ENCODE measurements at places on chromosomes 7 and 10.
A peak's percentile ranks its signal among the peaks of the same experiment; 100 is the strongest.

- DNase-seq = no peak
These were observed 43.6 kb upstream of the GATAD1 start for GRCh38 chr7:92403760-92404074.

- DNase-seq = no peak
These were observed 45.0 kb upstream of the TFEC start for GRCh38 chr7:116075351-116076145.

DNA sequence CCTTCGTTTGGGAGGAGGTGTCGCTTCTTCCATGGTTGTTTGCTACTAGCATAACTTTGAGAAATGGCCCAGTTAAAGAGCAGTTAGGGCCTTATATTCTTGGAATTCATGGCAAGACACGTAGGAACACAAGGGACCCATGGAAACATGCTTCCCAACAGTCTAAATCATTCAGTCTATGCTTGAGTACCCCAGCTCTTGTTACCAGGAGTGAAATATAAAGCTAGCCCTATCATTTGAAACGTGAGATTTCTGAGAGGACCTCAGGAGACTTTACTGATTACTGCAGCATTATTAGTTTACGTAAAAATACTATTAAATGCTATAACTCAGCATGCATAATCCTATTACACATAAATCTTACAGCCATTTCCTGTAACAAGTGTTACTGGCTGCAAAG is 328.6 kb upstream of the CDC14C start:
- no peak for DNase-seq

DNA sequence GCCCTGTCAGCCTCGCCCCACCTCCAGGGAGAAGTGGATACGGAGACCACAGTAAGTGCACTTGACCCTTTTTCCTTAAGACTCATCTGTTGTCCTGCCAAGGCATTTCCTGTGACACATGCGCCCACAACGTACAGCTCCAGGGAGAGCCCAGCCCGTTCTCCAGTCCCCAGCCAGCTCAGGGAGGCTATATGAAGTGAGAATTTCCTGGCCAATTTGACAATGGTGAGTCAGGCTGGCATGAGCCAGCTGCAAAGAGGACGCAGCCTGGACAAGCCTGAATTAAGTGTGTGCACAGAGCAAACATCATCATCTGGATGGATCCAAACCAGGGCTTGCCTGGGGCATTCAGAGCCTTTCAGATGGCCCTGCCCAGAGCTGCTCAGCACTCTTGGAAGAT is 244.8 kb downstream of the KCNMA1 start:
- DNase-seq = no peak

- no peak for DNase-seq
These were observed 73.4 kb downstream of the GOLGA7B start for GRCh38 chr10:97923057-97923456.

- DNase-seq = no peak
These were observed 624.5 kb downstream of the LRMDA start for GRCh38 chr10:76055963-76056362.

DNA sequence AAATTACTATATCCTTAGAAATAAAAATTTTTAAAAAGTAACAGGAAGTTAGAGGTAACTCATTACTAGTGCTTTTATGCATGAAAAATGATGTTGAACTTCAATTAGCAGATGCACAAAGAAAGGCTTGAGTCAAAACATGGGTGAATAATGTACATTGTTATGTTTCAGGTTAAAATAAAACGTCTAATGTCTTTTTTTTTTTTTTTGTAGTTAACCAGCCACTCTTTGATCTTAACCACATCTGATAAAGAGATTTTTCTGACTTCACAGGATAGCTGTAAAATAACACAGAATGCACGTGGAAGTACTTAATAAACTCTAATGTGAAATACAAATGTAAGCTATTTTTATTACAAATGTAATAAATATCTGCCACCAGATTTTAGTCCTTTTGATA is 61.7 kb downstream of the GSAP start:
- no peak for DNase-seq

DNA sequence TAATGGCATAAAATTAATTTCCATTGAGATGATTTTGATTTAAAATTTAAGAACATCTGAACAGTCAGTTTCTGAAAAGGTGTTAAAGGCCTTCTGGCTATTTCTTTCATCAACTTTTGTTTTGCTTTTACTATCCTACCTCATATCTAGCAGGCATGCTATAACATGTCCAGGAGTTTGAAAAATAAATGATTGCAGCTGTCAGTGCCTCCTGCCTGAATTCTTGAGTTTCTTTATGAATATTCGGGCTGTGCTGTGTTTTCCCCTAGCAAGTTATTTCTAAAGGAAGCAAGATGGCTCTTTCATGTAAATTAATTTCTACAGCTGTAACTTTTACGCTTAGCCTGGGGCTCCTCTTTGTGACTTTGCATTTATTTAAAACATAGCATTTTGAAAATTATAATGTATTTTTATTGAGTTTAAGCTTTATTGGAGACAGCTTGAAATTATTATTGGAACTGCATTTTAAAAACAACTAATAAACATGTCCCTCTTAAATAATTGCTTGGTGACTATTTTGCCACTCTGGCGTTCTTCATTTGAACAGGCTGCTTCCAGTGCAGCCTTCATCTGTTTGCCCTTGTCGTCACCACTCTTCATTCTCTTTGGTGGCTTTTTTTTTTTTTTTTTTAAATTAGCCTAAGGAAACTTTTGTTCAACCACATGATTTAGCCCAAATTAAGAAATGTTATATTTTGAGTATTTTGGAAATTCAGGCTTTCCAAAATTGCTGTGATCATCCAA is 1083.4 kb upstream of the LRRN3 start:
- no peak for DNase-seq

DNA sequence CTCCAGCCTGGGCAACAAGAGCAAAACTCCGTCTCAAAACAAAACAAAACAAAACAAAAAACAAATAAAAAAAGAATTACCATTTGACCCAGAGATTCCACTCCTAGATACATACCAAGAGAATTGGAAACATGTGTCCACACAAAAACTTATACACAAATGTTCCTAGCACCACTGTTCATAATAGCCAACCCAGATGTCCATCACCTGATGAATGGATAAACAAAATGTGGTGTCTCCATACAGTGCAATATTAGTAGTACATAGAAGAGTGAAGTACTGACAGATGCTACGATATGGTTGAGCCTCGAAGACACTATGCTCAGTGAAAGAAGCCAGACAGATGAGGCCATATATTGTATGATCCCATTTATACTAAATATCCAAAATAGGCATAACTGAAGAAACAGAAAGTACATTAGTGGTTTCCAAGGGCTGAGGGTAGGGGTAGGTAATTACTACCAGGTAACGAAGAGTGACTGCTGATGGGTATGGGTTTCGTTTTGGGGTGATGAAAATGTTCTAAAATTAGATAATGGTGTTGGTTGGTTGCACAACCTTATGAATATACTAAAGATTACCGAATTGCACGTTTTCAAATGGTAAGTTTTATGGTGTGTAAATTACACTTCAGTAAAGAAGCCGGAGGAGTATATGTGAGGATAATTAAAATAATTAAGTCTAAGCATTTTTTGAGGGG is 20.0 kb downstream of the MYO1G start:
- no peak for DNase-seq

GRCh38 chr7:22980422-22980821 is 33.5 kb downstream of the HYCC1 start:
- no peak for DNase-seq

DNA sequence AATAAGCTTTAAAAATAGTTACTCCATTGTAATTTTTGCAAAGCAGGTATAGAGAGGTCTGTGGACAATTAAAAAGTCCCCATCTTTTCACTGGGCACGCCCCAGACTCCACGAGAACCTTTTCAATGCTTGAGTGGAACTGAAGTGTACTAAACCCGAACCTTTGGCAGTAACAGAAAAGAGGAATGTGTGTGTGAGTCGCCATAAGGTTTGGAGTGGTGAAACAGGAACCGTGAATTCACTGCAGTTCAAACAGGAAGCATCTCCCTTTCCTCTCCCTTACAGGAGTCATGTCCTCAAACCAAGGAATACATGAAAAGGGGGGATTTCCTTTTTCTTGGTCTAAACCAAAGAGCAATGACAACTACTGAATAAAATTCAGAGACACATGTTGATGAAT is 23.2 kb downstream of the NDUFB2 start:
- no peak for DNase-seq

- DNase-seq = no peak
These were observed 258.6 kb downstream of the CXCL12 start for GRCh38 chr10:44126291-44126717.

- DNase-seq = peak; percentile 30
These were observed 12.7 kb upstream of the SDHAF3 start for GRCh38 chr7:97104719-97105238.

- no peak for DNase-seq
These were observed 443.8 kb downstream of the MAGI2 start for GRCh38 chr7:79009647-79010046.

DNA sequence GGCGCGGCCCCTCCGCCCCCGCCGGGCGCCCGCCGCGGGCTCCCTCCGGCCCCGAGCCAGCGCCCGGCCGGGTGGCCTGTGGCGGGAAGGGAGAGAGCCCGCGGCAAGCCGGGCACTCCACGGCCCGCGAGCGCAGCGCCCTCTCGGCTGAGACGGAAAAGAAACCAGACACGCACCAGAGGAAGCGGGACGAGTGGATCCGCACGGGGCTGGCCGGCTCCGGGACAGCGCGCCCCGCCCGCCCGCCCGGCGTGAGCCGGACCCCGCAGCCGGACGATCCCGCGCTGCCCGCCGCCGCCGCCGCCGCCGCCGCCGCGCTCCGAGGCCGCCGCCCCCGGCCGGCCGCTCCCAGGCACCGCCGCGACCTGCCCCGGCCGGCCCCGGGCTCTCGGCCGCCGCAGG is 300 bp downstream of the ARHGAP21 start:
- DNase-seq = no peak

DNA sequence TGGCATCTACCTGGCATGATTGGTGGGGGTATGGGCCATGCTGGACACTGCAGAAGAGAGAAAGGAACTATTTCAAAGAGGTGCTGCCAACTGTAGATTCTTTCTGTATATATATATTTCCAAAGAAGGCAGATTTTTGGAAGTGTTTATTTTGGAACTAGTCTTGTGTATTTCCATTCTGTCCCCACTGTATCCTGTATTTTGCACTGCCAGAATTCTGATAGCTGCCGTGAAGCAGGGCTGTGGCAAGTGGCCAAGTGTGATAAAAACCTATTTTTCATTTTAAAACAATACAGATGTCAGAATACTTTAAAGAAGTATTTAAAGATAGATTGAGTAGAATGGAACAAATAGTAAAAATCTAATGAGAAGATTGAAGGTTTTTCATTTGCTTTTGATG is 17.1 kb downstream of the MCU start:
- no peak for DNase-seq

DNA sequence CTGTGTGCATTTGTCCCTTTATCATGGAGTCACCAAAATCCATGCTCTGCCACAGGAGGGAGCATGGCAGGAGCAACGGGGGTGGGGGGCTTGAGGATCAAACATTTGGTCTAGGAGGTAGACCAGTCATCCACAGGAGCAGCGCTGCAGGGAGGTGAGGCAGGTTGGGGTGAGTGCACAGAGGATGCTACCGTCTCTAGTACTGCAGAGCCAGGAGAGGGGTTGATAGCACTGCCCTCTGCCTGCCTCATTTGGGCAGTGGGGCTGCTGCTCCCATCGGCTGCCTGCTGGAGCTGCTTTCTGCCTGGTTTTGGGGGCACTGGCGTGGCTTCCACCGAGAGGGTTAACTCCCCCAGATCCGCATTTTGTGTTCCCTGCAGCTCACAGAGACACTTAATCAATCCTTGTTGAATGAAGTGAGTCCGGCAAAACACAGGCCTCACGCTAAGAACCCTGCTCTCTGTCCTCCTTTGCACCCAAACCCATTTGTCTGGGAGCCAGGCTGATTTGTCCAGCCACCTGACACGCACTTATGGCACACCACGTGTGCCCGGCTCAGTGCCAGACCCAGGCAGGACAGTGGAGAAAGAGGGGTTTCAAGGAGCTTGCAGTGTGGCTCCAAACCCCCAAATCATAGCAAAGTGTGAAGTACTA is 527.1 kb upstream of the FOXK1 start:
- DNase-seq = no peak

GRCh38 chr7:73717025-73717807 is 2.3 kb downstream of the STX1A start:
- DNase-seq = no peak

DNA sequence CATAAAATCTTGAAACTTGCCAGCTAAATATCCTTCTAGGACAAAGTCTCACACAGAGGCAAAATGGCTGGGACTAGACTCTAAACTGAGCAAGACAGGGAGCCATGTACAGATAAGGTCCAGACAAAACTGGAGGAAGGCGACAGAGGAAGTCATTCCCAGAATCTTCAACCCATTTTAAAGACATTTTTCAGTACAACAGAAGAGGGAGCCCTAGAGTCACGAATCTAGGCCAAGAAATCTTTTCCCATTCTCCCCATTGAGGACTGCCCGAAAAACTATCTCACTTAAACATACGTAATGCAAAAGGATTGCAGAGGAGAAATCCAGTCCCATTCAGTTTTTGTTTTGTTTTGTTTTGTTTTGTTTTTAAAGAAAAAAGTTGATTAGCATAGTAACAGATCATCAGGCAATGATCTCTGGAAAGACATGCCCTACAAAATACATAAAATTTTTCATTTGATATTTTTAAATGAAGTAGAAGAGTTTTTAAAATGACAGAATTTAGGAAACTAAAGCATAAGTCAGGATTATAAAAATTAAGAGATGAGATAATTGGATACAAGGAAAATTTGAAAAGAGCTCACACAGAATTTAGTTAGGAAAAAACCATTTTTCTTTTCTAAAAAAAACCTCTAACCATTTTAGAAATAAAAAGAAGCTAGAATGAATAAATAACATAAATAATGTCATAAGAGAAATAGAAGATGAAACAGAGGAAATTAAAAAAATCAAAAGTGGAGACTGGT is 16.9 kb upstream of the PRF1 start:
- no peak for DNase-seq

DNA sequence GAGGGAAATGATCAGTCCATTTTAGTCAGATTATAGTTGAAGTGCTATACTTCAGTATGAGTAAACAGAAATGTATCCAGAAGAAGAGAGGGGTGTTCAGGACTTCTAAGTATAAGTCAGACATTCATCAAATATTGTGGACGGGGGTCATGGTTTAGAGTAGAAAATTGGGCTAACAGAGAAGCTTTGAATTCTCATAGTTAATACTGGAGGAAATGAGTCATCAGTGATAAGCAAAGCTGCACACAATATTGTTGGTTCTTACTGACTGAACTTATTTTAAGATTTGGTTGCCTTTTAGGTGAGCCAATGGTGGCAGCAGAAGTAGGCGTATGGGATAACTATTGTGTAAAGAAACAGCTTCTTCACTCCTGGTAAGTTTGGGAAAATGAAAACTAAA is 1.7 kb upstream of the SUMF2 start:
- no peak for DNase-seq

DNA sequence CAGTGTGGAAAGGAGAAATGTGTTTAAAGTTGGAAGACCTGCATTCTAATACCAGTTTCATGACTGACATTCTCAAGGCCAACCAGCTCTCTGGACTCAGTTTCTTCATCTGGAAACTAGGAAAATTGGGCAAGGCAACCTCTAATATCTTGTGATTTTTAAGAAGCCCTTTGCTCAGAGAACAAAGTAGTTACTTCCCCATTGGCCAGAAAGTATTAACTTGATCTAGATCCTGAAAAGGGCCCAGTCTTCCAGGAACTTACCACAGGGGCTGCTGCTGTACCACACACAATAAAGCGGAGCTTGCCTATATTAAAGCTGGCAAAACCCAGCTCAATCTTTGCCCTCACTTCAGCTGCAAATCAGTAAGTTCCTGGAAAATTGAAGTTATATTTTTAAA is 155.6 kb upstream of the ADO start:
- no peak for DNase-seq
